ENCODE measurements at places on chromosomes 1 and 21.

GRCh38 chr1:48200166-48200900 lies 22.2 kb upstream of the SLC5A9 start:
- no peak for DNase-seq

GRCh38 chr1:195738966-195739650 lies 869.1 kb downstream of the KCNT2 start:
- no peak for DNase-seq

DNA sequence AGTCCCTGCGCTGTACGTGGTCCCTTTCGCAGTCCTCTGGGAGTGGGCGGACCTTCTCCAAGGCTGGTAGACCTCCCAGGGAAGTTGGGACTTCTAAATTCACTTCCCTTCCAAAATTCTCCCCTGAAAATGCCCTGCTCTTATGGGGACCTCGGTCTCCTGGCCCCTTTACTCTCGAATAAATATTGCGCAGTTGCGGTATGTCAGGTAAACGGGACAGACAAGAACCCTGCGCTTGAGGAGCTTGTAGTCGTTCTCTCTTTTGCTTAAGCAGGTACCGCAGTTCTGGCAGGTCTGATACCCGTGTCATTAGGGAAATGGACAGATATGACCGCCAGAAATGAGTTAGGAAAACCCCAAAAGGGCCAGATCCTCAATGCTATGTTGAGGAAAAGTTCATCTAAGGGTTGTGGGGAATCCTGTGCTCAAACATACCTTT lies 561 bp downstream of the KIF2C start:
- peak; percentile 5 for DNase-seq

GRCh38 chr1:156488566-156489165 lies 11.9 kb downstream of the MEF2D start:
- DNase-seq = no peak

DNA sequence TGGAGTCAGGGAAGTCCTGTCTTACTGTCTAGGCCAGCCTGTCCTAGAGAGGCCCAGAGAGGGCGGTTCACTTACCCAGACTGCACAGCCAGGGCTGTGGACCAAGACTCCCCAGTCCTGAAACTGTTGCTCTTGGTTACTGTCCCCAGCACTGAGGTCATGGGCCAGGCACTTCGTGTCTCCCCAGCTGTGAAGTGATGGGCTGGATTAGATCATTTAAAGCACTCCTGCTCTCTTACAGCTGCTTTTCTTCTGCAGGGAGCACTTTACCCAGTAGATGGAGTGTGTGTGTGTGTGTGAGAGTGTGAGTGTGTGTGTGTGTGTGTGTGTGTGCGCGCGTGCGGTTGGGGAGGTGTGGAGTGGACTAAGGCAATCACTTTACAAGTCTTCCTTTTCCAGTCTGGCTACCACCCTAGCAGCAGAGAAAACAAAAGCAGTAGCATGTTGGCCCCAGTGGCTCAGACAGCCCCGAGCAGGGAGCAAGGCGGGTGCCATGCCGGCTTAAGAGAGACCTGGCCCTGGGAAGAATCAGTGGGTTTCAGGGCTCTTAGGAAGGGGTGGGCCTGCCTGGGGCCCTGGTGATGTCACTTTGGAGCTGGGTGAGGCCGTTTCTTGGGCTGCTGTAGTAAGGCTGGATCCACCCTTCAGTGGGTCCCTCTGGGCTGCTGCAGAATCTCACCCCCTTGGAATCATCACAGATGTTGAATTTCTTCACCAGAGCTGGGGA lies 2.4 kb downstream of the SPSB1 start:
- DNase-seq = no peak

GRCh38 chr1:2046953-2047748 lies 3.1 kb upstream of the PRKCZ start:
- no peak for DNase-seq

DNA sequence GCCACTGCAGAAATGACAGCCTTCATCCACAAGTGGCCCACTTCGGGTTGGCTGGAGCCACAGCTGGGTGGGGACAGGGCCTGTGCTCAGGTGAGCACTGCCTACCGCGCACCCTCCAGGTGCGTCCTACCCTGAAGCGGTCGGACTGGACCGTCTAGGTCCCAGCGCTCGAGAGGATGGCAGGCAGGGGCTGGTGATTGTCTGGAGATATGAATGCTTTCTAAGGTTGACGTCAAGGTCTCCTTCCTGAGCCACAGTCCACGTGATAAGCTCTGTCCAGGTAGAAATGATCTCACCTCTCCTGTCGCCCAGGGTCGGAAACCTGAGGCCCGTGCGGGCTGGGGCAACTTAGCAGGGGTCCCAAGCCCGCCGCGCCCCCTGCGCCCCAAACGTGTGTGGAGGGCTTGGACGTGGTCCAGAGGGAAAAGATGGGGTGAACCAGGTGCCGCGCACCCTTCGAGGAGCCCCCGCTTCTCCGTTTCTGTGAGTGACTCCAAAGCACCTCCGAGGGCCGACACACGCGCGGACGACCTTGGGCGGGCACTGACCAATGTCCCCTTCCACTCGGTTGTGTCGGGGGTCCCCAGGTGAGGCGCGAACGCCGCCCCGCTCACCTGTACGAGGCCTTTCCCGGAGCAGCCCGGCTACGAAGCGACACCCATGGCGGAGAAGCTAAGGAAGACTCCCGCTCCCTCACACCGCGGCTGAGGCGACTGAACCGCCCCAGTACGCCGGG lies 853 bp upstream of the DOP1B start:
- DNase-seq = no peak

GRCh38 chr21:34942911-34943310 lies 106.2 kb downstream of the RUNX1 start:
- DNase-seq = no peak

- no peak for DNase-seq
These were observed 1495.3 kb downstream of the MRPL39 start for GRCh38 chr21:24112020-24112419.

DNA sequence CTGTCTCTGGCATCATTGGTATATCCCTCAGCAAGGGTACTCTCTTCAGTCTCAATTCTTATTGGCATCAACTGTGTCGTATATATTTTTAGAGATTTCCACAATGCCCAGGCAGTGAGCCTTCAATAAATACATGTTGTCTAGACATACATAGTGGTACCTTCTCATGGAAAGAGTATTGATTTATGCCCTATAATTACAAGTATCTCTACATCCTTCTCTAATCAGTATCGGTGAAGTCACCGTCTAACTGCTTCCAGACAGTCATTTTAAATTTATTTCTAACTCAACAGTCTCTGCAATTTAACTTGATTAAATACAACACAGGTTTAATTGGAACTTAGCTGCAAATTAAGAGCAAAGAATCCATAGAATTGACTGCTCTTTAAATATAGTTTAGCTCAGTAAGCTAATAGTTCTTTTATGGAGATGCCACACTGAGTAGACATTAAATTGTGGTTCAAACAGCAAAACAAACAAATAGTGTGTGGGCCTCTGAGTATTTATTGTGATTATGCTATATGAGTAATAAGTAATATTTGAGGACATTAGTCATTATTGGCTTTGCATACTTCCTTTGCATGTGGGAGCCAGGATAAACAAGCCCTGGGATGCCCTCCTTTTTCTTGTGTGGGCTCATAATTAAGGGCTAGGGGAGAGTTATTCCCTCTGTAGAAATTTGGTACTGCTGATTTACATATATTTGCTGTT lies 126.9 kb upstream of the DUSP10 start:
- DNase-seq = no peak

GRCh38 chr1:67683316-67683715 lies 1.7 kb upstream of the GADD45A start:
- DNase-seq = no peak

- no peak for DNase-seq
These were observed 5.5 kb upstream of the KLF17 start for GRCh38 chr1:44113095-44113609.

DNA sequence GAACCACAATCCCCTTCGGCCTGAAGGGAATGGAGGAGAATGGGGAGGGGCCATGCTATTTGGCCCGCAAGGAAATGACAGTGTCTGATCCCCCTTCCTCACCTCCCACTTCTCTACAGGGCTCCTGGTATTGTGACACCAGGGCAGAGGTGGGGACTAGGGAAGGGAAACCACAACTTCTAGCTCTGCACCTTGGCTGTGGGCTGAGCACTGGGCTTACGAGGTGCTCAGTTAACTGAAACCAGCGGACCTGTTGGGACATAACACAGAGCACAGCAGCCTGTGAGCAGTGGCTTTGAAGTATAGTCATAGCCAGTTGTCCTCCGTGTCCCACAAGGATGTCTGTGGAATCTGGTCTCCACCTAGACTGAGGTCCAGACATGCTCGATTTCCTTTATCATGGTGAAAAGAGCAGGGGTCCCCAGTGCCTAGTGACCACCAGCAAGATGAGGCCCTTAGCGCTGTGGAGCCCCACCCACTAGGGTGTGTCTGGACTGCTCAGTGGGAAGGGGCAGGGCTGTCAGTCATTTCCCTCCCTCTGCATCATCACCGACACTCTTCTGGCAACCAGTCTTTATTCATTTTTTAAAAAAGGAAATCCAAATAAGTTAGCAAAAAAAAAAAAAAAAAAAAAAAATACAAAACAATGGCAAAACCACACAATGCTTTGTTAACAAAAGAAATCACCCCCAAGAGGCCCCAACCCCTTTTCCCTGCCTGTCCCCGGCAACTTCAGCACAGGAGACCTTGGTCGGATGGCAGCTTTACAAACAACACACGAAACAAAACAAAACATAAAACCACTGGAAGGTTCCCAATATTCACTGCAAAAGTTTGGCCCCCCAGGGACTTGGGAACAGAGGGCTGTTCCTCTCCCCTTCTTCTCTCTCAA lies 3.0 kb downstream of the MYOG start:
- DNase-seq = no peak

- peak; percentile 41 for DNase-seq
These were observed 600.5 kb downstream of the USP25 start for GRCh38 chr21:16330082-16330907.

- no peak for DNase-seq
These were observed 62.8 kb upstream of the KIF26B start for GRCh38 chr1:245091818-245092637.
